ENCODE measurements at places on chromosomes 3 and 15. TPM values are rescaled to one million over a fixed set of nuclear protein-coding genes. Genes with fewer than 3 reads are reported as not detected.

The PARP15 gene
- total RNA-seq: 12.7 TPM

- H3K27ac ChIP-seq: peak overlapping the region; percentile 1
- no peak for DNase-seq
- peaks cover 12% of the 10 kb centered on the region for H3K4me1 ChIP-seq
- H3K4me3 ChIP-seq: no peak overlapping the region
- H3K27me3 ChIP-seq: no peaks in the 10 kb centered on the region
These were observed 12.5 kb downstream of the TRIM59 start for GRCh38 chr3:160437083-160437455.

GRCh38 chr15:41772720-41773331 is 1.5 kb upstream of the MAPKBP1 start:
- H3K4me1 ChIP-seq: peaks cover 39% of the 10 kb centered on the region
- no peaks in the 10 kb centered on the region for H3K36me3 ChIP-seq
- H3K4me3 ChIP-seq: peak overlapping the region; percentile 89
- no peaks in the 10 kb centered on the region for H3K27me3 ChIP-seq
- DNase-seq: peak; percentile 75

- no peaks in the 10 kb centered on the region for H3K27me3 ChIP-seq
- DNase-seq: no peak
- H3K27ac ChIP-seq: no peak overlapping the region
- no peaks in the 10 kb centered on the region for H3K4me1 ChIP-seq
- no peak overlapping the region for H3K4me3 ChIP-seq
These were observed 654.6 kb downstream of the MECOM start for GRCh38 chr3:169008776-169009358.

DNA sequence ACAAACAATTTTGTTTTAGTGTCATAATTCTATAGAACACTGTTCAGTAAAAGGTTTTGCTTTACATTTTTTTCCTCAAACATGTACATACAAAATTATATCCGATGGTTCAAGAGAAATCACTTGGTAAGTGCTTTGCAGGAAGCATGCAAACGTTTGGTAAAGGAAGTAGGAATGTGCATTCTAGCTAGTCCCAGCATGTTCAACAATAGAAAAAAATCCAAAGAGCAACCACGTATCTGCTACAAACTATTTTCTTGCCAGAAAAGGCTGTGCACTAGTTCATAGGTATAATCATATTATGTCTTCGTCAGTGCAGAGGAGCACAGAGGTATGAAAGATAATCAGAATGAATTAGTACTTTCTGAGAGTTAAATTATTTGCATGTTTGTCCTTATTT is 58.0 kb downstream of the GPR160 start:
- no peak overlapping the region for H3K4me3 ChIP-seq
- no peak for DNase-seq
- peaks cover 34% of the 10 kb centered on the region for H3K36me3 ChIP-seq
- H3K4me1 ChIP-seq: no peaks in the 10 kb centered on the region
- no peaks in the 10 kb centered on the region for H3K27me3 ChIP-seq
- no peak overlapping the region for H3K27ac ChIP-seq

GRCh38 chr3:138377804-138378203 is 29.4 kb downstream of the MRAS start:
- H3K4me1 ChIP-seq: no peaks in the 10 kb centered on the region
- H3K27me3 ChIP-seq: no peaks in the 10 kb centered on the region
- H3K27ac ChIP-seq: no peak overlapping the region
- H3K4me3 ChIP-seq: no peak overlapping the region
- H3K36me3 ChIP-seq: no peaks in the 10 kb centered on the region
- DNase-seq: no peak

DNA sequence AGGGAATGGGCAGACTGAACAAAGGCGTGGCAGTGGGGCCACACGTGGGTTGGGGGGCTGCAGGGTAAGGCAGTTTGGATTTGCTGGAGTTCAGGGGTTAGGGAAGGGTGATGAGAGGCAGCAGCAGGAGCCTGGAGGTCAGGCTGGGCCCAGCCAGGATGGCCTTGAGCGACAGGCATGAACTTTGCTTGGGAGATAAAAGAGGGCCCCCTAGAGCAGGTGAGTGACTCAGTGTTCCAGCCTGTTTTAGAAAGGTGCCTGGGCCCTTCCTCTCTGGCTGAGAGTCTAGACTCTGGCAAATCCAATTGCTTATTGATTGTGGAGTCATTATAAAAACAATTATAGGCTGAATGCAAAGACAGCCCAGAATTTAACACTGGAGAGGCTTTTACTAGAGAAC is 75.1 kb downstream of the RAB11A start:
- H3K4me1 ChIP-seq: no peaks in the 10 kb centered on the region
- H3K4me3 ChIP-seq: no peak overlapping the region
- H3K27ac ChIP-seq: no peak overlapping the region
- DNase-seq: no peak
- peaks cover 4% of the 10 kb centered on the region for H3K27me3 ChIP-seq

DNA sequence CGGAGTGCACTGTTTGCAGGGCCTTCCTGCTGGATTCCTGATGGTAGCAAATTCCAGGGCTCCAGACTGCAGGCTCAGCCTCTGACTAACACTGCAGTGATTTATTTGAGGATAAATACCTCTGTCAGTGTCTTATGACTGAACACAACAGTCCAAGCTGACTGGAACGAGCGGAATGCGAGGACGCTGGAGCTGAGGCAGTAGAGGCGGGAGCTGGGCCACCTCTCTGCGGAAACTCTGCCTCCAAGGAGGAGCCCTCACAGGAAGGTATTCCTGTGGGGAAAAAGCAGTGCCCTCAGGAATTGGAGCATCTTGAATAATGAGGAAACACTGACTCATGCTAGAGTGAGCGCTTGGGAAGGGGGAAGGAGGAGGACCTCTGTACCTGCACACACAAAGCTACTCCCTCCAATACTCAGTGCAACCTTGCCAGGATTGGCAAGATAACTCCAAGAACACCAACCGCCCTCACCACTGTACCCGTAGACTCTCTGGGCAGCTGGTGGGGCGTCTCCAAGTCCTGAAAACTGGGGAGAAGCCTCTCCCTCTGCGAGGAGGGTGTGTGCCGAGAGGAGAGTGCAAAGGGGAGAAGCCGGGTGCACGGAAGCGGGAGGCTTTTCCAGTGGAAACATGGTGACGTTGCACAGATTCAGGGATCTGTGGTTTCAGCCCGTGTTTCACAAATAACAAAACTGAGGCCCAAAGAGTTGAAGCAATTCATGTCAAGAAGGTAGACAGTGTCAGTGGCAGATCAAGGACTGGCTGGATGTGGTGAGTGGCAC is 43.0 kb downstream of the VGLL4 start:
- no peak overlapping the region for H3K4me3 ChIP-seq
- H3K27me3 ChIP-seq: no peaks in the 10 kb centered on the region
- no peaks in the 10 kb centered on the region for H3K4me1 ChIP-seq

DNA sequence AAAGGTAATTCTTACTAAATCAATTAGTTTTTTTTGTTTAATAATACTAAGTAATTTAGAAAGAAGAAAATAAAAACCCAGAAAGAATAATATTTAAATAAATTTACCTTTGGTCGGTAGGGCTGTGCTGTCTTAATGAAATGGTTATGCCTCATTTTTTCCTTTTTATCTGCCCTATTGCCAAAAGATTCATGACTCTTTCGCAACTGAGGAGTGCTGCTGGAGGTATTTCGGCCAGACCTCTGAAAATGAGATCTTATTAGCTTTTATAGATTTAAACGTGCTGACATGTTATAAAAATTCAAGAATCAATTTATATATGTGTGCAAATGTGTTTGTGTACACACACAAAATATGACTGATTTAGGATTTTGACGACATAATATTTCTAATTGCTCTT is 67.1 kb upstream of the USP50 start:
- no peaks in the 10 kb centered on the region for H3K27me3 ChIP-seq
- no peak overlapping the region for H3K27ac ChIP-seq
- peaks cover 27% of the 10 kb centered on the region for H3K36me3 ChIP-seq

- H3K4me1 ChIP-seq: no peaks in the 10 kb centered on the region
- no peaks in the 10 kb centered on the region for H3K27me3 ChIP-seq
- no peaks in the 10 kb centered on the region for H3K36me3 ChIP-seq
- no peak overlapping the region for H3K4me3 ChIP-seq
These were observed 626.5 kb upstream of the TBL1XR1 start for GRCh38 chr3:177823701-177824189.

DNA sequence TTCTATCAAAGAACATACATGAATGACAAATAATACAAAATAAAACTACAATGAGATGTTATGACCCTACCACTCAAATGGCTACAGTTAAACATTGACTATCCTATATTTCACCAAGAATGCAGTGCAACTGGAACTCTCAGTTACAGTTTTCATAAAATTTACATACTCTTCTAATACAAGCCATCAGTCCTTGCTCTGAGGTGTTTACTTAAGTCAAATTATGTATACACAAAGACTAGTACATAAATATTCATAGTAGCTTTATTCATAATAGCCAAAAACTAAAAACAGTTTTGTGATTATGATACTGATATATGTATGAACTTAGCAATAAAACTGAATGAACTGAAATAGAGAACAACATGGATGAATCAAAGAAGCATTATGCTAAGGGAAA is 19.2 kb downstream of the MLF1 start:
- no peak overlapping the region for H3K4me3 ChIP-seq
- no peaks in the 10 kb centered on the region for H3K27me3 ChIP-seq
- no peaks in the 10 kb centered on the region for H3K4me1 ChIP-seq
- H3K36me3 ChIP-seq: no peaks in the 10 kb centered on the region

GRCh38 chr3:78785004-78785403 is 982.8 kb downstream of the ROBO1 start:
- H3K36me3 ChIP-seq: no peaks in the 10 kb centered on the region
- no peak for DNase-seq
- H3K4me3 ChIP-seq: no peak overlapping the region
- no peaks in the 10 kb centered on the region for H3K4me1 ChIP-seq
- no peak overlapping the region for H3K27ac ChIP-seq
- no peaks in the 10 kb centered on the region for H3K27me3 ChIP-seq

The GOLGA8T gene
- not detected for total RNA-seq

GRCh38 chr3:100090669-100091005 is 23.7 kb downstream of the FILIP1L start:
- H3K36me3 ChIP-seq: no peaks in the 10 kb centered on the region
- no peak overlapping the region for H3K27ac ChIP-seq
- H3K27me3 ChIP-seq: no peaks in the 10 kb centered on the region
- no peak overlapping the region for H3K4me3 ChIP-seq

The RFTN1 gene
- 126 TPM for total RNA-seq

GRCh38 chr3:164620956-164621355 is 457.3 kb downstream of the SI start:
- no peaks in the 10 kb centered on the region for H3K36me3 ChIP-seq
- no peaks in the 10 kb centered on the region for H3K27me3 ChIP-seq
- no peak overlapping the region for H3K27ac ChIP-seq
- no peak for DNase-seq
- no peak overlapping the region for H3K4me3 ChIP-seq

- H3K36me3 ChIP-seq: no peaks in the 10 kb centered on the region
- H3K4me3 ChIP-seq: no peak overlapping the region
- DNase-seq: no peak
- no peaks in the 10 kb centered on the region for H3K27me3 ChIP-seq
These were observed 149.4 kb downstream of the EPHB1 start for GRCh38 chr3:134944429-134944828.

DNA sequence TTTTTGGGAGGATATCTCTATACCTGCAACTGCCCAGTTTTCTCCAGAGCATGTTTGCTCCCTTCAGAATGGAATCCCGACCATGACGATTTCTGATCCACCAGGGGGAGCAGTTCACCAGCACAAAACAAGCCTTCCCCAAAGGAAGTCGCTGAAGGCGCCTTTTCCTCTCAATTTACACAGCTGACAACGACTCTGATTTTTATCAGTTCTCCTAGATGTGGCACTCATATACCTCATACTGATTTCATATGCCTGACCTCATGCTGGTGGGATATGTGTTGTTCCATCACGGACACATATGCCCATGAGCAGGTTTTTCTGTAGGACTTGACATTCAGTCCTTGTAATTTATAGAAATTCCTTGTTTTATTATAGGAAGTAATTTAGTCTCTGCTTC is 1028.2 kb downstream of the MCTP2 start:
- DNase-seq: peak; percentile 19
- no peak overlapping the region for H3K27ac ChIP-seq
- peaks cover 3% of the 10 kb centered on the region for H3K4me1 ChIP-seq
- H3K4me3 ChIP-seq: no peak overlapping the region
- H3K36me3 ChIP-seq: no peaks in the 10 kb centered on the region

The MEGF11 gene
- not detected for total RNA-seq

DNA sequence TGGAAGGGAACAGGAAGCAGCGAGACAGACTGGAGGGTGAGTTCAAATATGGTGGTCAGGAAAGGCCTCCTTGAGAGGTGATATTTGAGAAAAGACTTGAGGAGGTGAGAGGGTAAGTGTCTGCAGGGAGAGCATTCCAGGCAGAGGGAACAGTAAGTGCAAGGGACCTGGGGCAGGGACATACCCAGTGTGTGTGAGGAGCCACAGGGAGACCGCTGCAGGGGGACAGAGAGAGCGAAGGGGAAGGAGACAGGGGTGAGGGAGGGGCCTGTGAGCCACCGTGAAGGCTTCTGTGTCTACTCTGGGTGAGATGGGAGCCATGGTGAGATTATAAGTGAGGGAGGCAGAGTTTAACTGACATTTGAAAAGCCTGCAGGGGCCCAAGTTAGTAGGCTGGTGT is 38.0 kb downstream of the WNT7A start:
- no peak for DNase-seq
- no peaks in the 10 kb centered on the region for H3K36me3 ChIP-seq

DNA sequence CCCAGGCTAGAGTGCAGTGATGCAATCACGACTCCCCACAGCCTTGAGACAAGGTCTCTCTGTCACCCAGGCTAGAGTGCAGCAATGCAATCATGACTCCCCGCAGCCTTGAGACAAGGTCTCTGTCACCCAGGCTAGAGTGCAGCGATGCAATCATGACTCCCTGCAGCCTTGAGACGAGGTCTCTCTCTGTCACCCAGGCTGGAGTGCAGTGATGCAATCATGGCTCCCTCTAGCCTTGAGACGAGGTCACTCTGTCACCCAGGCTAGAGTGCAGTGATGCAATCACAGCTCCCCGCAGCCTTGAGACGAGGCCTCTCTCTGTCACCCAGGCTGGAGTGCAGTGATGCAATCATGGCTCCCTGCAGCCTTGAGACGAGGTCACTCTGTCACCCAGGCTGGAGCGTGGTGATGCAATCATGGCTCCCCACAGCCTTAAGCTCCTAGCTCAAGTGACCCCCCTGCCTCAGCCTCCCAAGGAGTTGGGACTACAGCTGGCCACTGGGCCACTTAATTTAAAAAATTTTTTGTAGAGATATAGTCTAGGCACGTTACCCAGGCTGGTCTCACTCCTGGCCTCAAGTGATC is 26.1 kb downstream of the TFRC start:
- H3K27me3 ChIP-seq: no peaks in the 10 kb centered on the region
- H3K27ac ChIP-seq: no peak overlapping the region
- DNase-seq: no peak
- no peak overlapping the region for H3K4me3 ChIP-seq
- no peaks in the 10 kb centered on the region for H3K4me1 ChIP-seq

The SPTBN5 gene
- 0.39 TPM for total RNA-seq

The SPCS1 gene
- 156 TPM for total RNA-seq

DNA sequence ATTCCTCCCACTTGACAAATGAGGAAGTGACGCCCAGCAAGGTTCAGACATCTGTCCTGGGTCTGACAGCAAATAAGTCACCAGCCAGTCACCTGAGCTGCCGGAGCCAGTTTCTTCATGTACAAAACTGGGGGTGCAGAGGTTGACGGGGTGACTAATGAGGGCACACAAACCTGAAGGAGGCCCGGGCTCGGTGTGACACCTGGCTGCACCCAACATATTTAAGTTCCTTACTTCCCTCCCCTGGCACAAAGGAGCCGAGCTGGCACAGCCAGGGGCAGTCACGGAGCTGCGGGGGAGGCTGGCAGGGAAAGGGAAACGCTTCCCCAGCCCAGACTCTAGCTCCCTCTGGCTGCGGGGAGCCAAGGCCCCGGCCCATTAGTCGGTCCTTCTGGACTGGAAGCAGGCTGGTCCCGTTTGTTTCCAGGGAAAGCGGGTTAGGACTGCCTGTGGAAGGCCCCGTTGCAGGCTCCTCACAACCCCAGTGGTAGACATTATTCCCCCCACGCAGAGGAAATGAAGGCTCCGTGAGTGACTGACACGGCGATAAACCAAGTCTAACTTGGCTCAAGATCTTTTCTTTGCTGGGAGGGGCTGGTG is 2.3 kb downstream of the FBXL22 start:
- DNase-seq: no peak
- H3K4me1 ChIP-seq: peaks cover 25% of the 10 kb centered on the region
